Activated T-helper 1 cell treated with anti-CD3 and anti-CD28 coated beads, Interleukin-12 subunit alpha, Interleukin-12 subunit beta, Interleukin-2, Interleukin-4 antibody, amounts not matched to agents 30 ng/mL and 10 ng/mL and 1 ng/mL, durations not matched to agents 14 hours and 24 hours and 36 hours (primary cell): ENCODE measurements at places on chromosomes 3 and 15. TPM values are rescaled to one million over a fixed set of nuclear protein-coding genes. Genes with fewer than 3 reads are reported as not detected.

GRCh38 chr3:132456571-132456970, 39.3 kb downstream of the DNAJC13 start:
- DNase-seq, result no peak

Gene RHOV
- 1.3 and 1.6 TPM in 2 replicates for total RNA-seq

DNA sequence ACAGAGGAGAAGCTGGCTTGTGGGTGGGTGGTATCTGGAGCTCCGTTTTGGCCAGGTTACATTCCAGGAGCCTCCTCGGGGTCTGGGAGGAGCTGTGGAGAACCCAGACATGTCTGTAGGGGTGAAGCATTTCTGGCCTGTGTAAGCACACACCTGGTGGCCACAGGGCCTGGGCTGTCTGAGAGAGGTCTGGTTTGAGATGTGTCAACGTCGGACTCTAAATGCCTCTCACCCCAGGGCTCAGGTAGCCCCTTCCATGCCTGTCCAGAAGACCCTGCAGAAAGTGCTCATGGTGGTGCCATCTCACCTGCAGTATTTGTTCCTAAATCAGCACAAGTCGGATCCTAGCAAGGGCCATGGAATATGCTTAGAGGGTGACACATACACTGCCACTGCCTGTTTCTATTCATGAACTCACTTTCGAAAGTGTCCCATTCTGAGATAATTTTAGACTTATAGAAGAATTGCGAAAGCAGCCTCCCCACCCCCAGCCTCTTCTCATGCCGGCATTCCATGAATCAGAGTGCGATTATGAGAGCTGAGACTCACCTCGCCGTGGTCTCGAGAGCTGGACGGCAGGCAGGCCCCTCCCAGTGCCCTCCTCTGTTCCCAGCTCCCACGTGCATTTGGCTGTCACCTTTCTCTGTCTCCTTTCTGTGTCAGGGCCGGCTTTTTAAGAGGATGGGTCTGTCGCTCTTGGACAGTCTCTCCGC, 63.7 kb downstream of the KLF15 start:
- DNase-seq, result no peak

Gene RGMA
- 0.34 and 0.54 TPM in 2 replicates for total RNA-seq

Gene CTXN2
- not detected in 2 replicates for total RNA-seq

Gene ASB14
- total RNA-seq, result not detected in 2 replicates

DNA sequence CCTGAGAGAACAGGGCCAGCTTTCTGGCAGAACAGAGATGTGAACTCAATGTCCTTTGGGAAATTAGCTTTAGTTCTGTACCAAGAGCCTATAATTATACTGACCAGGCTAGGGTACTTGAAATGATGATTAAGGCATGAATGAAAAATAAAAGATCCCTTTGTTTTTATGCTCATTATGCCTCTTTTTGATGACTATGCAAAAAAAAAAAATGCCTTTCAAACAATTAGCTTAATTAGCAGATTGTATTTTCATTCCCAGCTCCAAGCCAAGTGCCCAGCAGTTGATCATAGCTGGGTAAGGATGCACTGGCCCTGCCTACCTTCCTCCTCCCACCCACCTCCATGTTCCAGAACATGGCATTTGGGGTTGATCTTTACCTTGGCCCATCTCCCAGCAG, 56.8 kb downstream of the LYZL4 start:
- DNase-seq, result no peak

Gene TUSC7
- total RNA-seq, result not detected in 2 replicates

GRCh38 chr15:31476236-31476810, 149.7 kb downstream of the KLF13 start:
- DNase-seq, result no peak

GRCh38 chr3:68876112-68876713, 56.1 kb downstream of the TAFA4 start:
- no peak for DNase-seq

Gene CPLX3
- total RNA-seq, result 0.17 and 0.29 TPM in 2 replicates

Gene GOLGA6B
- not detected in 2 replicates for total RNA-seq

DNA sequence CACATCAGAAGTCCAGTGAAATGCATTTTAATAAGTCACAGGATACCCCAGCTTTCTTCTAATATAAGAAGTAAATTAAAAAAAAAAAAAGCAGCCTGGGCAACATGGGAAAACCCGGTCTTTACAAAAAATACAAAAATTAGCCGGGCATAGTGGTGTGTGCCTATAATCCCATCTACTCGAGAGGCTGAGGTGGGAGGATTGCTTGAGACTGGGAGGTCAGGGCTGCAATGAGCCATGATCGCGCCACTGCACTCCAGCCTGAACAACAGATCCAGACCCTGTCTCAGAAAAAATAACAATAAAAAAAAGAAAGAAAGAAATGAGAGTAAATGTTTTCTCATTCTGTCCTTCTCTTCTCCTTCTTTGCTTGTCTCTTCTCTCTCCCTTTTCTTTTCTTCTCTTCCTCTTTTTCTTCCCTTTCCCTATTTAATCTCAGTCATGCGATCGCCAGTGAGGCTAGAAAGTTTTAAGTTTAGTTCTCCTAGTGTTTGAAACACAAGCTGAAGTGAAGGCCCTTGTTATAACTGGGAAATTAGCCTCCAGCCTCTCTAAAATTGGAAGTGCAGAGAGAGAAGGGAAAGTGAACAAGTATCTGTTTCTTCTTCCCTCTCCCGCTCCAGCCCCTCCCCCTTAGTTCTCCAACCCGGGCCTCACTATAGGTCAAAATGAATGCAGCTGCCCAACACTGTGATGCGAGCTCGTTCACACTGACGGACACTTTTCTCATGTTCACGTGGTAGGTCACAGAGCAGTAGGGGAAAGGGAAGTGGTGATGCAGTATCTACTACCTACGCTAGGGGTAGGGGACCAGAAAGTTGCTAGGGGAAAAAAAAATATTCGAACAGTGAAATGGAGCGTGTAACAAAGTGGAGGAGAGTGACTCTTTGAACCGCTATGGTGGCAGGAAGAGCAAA, 23.5 kb upstream of the TSC22D2 start:
- peak; percentile 36 for DNase-seq

Gene IGF2BP2
- total RNA-seq, result 0.42 and 0.62 TPM in 2 replicates

- no peak for DNase-seq
Measured at GRCh38 chr3:193813501-193813830, 220.5 kb downstream of the OPA1 start.

- no peak for DNase-seq
Measured at GRCh38 chr3:184459355-184459754, 79.5 kb downstream of the CHRD start.

GRCh38 chr15:39886418-39886817, 33.6 kb downstream of the GPR176 start:
- no peak for DNase-seq

- DNase-seq, result no peak
Measured at GRCh38 chr3:142705198-142705597, 18.6 kb upstream of the TRPC1 start.

Gene LRRIQ4
- total RNA-seq, result 0.10 and 0.12 TPM in 2 replicates

GRCh38 chr3:25520926-25521559, 93.0 kb downstream of the RARB start:
- no peak for DNase-seq

Gene ZCWPW2
- 0.24 TPM in 1 of 2 replicates, not detected in the other for total RNA-seq
